ENCODE measurements at places on chromosomes 11 and 22.

DNA sequence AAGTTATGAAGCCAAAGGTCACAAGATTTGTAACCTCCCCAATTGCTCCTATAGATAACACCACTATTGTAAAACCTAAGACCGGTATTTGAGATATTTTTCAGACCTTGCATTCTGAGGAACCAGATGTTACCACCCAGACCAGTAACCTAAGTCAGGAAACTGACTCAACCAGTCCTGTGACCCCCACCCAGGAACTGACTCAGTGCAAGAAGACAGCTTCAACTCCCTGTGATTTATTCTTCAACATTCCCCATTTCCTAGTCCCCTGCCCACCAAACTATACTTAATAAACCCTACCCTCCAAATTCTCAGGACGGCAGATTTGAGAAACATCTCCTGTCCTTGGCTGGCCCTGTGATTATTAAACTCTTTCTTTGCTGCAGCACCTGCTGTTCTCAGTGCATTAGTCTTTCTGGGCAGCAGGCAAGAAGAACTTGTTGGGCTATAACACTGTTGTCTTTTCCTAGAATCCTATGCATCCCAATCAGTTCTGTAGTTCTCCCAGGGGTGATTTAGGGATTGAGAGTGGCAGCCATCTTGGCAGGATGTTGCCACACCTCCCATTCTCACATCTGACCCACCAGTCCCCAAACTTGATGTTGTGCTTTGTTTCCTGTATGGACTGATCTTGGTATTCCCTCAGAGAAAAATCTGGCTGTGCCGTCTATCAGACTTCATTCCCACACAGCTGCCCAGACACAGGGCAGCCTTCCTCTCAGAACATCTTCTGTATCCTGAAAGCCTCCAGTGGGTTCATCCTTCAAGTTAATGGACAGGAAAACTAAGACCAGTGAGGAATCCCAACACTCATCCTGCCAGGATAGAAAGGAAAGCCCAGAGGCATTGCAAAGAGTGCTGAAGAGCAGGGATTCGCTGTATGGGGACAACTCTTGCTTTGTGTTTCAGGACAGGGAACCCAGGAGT lies 104.0 kb downstream of the PDE2A start:
- no peak for DNase-seq

DNA sequence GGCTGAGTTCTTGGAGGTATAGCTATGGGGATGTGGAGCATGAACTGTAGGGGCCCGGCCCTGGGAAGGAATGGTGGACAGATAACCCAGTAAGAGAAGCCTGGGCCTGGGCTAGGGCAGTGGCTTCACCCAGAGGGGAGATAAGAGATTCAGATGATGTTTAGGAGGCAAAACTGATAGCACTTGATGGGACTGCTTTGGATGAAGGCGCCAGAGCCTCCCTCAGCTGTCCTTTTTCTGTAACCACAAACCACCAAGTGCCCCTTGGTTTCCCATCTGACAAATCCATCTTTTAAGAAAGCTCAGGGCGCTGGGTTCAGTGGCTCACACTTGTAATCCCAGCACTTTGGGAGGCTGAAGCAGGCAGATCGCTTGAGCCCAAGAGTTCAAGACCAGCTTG lies 23.4 kb downstream of the RELT start:
- no peak for DNase-seq

DNA sequence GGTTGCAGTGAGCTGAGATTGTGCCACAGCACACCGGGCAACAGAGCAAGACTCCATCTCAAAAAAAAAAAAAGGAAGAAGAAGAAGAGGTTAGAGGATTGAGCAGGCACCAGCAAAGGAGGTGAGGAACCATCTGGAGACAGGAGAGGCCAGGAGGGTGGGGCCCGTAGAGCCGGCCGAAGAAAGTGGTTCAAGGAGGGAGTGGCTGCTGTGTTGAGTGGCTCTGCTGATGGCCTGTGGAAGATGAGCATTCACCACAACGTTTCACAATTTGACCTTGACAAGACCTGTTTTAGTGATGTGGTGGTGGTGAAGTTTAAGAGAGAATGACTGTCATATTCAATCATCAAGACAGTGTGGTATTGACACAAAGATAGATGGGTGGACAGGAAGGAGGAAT lies 6.8 kb upstream of the CTSD start:
- DNase-seq, result no peak

DNA sequence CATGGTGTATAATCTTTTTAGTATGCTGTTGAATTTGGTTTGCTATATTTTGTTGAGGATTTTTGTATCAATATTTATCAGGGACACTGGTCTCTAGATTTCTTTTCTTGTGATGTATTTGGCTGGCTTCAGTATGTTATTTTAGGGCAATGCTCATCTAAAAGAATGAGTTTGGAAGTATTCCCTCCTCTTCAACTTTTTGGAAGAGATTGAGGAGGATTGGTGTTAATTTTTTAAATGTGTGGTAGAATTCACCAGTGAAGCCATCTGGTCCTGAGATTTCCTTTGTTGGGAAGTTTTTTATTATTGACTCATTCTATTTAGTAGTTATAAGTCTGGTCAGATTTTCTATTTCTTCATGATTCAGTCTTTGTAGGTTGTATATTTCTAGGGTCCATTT lies 22.1 kb upstream of the SPATA19 start:
- no peak for DNase-seq

DNA sequence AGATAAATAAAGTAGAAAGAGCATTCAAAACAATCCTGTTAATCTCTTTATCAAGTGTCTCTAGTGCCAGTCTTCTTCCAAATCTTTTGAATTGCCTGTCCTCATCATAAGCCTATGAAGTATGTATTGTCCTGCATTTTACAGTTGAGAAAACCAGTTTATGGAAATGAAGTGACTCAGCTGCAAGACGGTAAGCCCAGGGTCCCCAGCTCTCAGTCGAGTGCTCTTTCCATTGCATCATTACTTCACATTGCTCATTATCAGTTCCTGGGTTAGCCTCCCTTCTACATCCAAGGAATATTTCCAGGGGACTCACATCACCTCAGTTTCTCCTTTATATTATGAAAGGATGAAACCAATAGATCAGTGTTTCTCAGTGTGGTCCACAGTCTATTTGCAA lies 9.1 kb upstream of the P4HA3 start:
- DNase-seq, result no peak

All from GM18507 (cell line).